ENCODE measurements at places on chromosomes 3 and 15.

DNA sequence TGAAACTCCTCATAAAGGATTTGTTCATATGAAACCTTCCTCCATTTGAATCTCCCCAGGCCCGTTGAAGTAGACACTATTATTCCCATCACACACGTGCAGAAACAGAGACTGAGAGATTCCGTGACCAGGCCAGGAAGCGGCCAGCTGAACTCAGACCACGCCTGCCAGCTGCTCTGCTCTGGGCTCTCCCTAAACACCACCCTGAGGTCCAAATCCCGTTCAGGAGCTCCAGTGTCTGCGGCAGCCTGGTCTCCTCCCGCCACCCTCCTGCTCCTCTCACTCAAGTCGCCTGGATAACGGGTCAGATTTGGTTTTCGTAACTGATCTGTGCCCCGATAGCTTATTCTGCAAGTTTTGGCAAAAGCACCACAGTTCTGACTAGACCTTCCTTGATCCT lies 53.6 kb upstream of the SNRPA1 start:
- no peak for DNase-seq

DNA sequence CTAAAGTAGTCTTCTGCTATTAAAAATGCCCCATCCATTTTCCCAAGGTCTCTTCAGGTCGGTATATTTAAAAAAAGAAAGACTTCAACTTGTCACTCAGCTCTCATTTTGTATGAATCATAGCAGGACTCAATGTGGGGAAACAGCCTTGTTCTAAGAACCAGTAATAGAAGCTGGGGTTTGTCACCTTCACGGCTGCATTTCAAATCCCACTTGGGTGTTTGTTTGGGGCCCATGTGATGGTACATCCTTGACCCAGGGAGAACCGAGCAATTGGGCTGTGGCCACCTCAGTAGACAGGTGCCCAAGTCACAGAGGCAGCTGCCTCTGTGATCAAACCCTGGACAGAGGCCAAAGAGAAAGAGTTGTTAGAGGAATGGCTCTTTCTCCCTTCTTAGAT lies 70.3 kb upstream of the ARL8B start:
- no peak for DNase-seq

GRCh38 chr15:39936187-39936586 lies 2.3 kb downstream of the EIF2AK4 start:
- DNase-seq: no peak

DNA sequence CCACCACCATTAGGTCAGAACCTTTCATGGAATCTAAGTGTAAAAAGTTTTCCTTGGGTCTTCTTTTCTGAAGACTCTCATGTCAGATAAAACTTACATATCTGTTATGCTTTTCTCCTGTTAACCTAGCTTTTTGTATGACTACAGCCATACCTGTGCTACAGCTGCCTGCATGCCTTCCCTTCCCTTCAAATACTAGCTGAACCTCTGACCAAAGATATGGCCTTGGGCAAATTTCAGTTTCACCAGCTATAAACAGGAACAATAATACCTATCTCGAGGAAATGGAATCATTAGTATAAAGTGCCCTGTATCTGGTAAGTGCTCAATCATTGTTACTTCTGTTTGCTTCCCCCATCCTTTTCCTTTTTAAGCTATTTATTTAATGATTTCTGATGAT lies 25.0 kb downstream of the GLB1 start:
- DNase-seq: no peak

- DNase-seq: no peak
Measured at GRCh38 chr3:134640378-134640777, 10.4 kb downstream of the KY start.

Measured in caudate nucleus (tissue), 63 donors.